ENCODE measurements at places on chromosomes 12 and 14.

DNA sequence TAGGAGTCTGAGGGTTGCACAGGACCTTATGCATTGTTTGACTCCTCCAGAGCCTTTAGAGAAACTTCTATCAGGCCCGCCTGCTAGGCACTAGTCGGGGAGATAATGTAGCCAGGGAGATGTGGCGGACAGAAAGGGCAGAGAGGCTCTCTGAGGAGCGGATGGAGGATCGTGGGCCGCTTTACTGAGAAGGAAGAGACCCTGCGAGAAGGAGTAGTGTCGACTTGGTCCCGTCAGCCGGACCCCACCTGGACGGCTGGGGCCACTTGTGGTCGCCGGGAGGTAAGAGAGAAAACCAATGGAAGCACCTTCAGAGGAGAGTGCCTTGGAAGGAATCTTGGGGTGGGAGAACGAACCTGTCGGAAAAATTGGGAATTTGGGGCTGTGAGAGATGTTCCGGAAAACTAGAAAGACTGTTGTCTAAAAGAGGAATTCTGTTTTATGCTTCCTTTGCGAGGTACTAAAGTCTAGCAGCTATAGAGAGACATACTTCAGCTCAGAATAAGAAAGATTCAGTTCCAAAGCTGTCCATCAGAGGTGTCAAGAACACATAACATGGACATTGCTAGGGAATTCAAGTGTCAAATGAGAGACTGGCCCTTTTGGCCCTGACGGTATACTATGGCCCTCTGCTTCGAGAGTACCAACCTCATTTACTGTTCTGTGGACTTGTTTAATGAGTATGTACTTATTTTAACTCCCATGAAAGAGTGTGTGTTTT is 660 bp upstream of the MCRS1 start:
- DNase-seq: no peak

- no peak for DNase-seq
Measured at GRCh38 chr12:6336889-6337853, 4.7 kb downstream of the TNFRSF1A start.

GRCh38 chr12:14048941-14049545 is 67.6 kb upstream of the GRIN2B start:
- no peak for DNase-seq

DNA sequence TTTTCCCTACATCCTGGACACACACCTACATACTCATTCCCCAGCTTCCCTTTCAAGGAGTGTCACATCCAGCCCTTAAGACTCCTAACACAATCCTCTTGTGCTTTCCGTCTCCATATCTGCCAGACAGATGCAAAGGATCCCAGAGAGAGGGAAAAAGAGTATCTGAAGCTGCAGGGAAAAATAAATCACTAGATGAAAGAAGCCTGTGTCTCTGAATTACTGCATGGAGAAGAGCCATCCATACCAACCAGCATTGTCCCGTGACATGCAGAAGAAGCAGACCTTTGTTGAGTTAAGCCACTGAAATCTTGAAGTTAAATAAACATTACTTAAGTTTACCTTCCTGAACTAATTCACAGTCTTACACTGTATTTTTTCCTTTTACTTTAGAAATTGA is 54.6 kb downstream of the GTF2A1 start:
- DNase-seq: no peak

- DNase-seq: no peak
Measured at GRCh38 chr12:84201976-84202375, 710.6 kb downstream of the SLC6A15 start.

DNA sequence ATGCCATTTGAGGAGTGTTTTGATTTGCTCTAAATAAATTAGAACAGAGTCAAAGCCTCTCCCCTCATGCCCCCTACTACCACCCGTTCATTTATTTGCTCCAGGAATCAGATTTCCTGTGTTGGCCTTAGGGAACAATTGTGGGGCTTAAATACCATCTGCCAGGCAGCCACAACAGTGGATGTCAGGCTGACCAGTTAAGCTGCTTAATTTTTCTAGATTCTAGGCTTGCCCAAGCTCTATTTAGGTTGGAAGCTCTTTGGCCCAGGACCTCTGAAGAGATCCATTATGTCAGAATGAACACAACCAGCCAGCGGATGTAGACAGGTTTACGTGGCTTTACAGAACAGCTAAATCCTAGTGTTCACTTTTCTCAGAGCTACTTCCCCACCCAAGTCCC is 1.0 kb upstream of the TIMELESS start:
- no peak for DNase-seq

GRCh38 chr12:96044943-96045290 is 9.5 kb upstream of the LTA4H start:
- DNase-seq: no peak

DNA sequence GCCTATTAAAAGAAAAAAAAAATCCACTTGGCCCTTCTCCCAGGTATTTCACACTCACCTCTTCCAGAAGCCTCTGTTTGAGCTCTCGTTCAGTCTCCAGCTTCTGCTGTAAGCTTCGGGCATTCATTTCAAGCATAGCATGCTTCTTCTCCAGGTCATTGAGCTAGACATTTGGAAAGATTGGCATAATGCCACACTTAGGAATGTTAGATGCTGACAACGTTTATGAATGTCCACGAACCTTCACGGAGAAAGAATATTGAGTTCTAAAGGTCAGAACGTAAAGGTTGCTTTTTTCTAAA is 60.5 kb downstream of the PRKAB1 start:
- no peak for DNase-seq

GRCh38 chr12:42794806-42795205 is 205.3 kb upstream of the PRICKLE1 start:
- DNase-seq: no peak

DNA sequence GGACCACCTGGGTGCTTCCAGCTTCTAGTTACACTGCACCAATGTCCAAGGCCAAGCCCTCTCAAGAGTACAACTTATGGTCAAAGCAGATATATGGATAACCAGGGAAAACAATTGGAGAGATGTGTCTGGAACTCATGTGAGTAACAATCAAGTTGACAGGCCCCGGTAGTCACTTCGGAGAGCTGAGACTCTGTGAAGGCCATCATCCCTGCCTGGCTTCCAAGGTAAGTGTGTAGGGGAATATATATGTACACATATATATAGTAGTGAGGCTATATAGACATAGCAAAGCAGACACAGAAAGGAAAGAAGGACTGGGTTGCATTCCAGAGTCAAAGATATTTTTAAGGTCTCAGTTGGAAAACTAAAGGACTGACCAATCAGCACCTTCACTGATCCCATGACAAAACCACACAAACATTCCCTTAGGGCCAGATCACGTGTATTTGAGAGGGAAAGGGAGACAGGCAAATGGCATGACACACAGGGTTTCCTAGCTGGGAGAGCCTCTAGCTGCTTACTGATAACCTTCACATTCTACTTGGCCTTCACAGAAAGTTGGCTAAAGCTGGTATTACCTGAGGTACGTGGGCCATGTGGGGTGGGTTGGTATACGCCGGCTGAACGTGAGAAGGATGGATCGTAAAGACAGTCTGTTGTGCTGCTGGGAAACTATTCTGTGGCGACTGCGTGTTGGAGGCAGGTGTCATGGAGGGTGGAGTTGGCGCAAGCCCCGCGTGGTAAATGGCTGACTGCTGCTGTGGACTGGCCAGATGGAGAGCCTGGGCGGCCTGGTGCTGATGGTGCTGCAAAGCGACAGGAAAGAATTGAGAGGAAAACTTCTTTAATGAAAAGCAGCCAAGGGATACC is 50.0 kb downstream of the SH2B3 start:
- DNase-seq: no peak

GRCh38 chr12:51848841-51849735 is 570 bp upstream of the FIGNL2 start:
- peak; percentile 37 for DNase-seq

- DNase-seq: no peak
Measured at GRCh38 chr12:129651951-129652350, 251.9 kb downstream of the TMEM132D start.

DNA sequence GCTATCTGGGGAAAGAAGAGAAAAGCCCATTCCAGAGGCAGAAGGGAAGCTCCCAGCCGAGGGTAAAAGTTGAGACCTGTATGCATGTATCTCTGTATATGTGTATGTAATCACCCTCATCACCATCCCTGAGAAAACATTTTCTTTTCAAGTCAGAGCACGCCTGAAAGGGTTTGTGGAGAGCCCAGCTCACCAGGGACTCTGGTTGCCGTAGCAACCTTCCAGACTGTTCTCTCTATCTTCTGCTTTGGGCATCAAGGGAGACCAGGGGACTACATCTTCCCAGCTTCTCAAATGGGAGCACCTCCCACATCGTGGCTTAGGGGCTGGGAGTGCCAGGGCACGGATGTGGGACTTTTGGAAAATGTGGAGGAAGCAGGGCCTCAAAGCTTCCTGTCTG is 93.5 kb downstream of the GALNT8 start:
- no peak for DNase-seq

- DNase-seq: no peak
Measured at GRCh38 chr12:26748741-26749431, 84.1 kb downstream of the ITPR2 start.

DNA sequence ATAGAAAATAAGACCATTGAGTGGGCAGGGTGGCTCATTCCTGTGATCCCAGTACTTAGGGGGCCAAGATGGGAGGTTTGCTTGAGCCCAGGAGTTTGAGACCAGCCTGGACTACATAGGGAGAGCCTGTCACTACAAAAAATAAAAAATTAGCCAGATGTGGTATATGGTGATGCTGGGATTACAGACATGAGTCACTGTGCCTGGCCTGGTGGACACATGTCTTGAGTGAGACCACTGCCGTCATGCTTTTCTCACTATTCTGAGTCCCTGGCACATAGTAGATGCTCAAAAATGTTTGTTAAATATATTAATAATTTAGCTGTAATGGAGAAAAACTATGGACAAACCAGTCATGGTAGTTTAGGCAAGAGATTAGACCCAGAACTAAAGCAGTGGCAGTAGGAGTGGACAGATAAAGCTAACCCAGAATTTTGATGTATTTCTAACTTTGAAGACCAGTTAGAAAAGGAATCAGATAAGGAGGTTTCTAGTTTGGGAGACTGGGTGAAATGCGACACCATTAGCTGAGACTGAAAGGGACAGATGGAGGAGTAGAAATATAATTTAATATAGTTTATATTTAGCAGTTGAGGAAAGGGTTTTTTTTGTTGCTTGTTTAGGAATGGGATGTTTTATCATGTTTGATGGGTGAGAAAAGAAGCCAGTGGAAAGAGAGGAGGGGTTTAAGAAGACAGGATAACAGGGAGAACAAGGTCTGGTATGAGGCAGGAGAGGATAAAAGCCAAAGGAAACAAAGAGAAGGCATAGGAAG is 7.4 kb upstream of the PTGES3 start:
- DNase-seq: no peak

DNA sequence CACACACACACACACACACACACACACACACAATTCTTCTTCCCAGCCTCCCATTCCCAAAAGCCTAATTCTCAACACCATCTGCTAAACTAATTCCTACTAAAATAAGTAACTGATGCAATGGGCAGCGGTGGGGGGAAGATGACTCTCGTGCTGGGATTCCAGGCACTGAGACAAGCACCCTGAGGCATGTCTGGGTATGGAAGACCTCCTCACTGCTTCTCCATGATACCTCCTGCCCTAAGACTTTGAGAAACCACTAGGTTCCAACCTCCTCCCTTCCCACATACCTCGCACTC is 789 bp upstream of the VWF start:
- no peak for DNase-seq

DNA sequence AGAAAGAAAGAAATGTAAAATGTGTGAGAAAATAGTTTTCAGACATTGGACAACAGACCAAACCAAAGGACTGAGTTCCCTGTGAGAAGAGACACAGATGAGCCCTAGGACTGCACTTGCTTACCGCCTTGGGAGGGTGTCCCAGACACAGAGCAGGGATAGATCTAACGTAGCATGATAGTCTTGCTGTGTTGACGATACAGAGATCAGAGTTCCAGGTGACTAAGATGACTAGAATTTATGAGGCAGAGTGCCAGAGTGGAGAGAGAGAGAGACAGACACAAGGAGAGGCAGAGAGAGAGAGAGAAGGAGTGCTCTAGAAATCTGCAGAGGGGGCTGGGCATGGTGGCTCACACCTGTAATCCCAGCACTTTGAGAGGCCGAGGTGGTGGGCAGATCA is 148.2 kb upstream of the LMNTD1 start:
- no peak for DNase-seq

DNA sequence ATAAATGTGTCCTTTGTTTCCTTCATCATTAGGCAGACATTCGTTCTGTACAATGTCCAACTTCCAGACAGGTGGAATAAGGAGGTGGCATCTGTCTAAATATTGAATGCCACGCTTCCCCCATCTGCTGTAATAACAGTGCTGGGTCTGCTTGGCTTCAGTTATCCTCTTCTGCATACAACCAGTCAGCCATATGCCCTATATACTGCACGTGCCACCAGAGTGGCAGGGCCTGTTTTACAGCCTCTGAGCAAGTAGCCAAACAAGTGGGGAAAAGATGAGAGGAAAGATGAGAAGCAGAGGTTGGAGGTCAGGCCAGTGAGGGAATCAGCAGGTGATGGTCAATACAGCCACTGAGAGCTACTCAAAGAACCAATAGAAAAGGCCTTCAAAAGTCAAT is 55.4 kb downstream of the OTX2 start:
- DNase-seq: no peak

DNA sequence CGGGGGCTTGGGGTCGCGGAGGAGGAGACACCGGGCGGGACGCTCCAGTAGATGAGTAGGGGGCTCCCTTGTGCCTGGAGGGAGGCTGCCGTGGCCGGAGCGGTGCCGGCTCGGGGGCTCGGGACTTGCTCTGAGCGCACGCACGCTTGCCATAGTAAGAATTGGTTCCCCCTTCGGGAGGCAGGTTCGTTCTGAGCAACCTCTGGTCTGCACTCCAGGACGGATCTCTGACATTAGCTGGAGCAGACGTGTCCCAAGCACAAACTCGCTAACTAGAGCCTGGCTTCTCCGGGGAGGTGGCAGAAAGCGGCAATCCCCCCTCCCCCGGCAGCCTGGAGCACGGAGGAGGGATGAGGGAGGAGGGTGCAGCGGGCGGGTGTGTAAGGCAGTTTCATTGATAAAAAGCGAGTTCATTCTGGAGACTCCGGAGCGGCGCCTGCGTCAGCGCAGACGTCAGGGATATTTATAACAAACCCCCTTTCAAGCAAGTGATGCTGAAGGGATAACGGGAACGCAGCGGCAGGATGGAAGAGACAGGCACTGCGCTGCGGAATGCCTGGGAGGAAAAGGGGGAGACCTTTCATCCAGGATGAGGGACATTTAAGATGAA is 630 bp downstream of the FOS start:
- DNase-seq: peak; percentile 89

DNA sequence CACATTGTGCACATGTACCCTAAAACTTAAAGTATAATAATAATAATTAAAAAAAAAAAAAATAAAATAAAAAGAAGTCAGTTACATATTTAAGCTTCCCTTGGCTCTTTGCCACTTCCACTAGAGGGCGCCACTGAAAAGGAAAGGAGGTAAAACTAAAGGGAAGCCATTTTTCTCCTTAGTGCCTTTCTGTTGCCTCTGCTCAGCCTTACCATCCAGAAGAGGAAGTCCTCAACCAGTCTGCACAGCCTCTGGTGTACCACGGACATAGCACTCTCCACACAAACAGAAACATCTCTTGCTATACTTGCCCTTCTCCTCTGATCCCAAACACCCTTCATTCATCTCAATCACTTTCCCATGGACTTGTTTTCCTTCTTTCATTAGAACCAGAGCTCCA is 169.0 kb upstream of the EEA1 start:
- DNase-seq: peak; percentile 80

GRCh38 chr14:75322746-75323145 is 44.1 kb downstream of the FOS start:
- no peak for DNase-seq

- DNase-seq: peak; percentile 45
Measured at GRCh38 chr12:46722394-46723185, 103.2 kb downstream of the SLC38A4 start.

- peak; percentile 82 for DNase-seq
Measured at GRCh38 chr14:89214221-89214965, 202.6 kb downstream of the FOXN3 start.

- peak; percentile 12 for DNase-seq
Measured at GRCh38 chr14:28608851-28609828, 157.4 kb upstream of the FOXG1 start.
